ENCODE measurements at places on chromosomes 12 and 14. TPM values are rescaled to one million over a fixed set of nuclear protein-coding genes. Genes with fewer than 3 reads are reported as not detected.

- no peak for ATAC-seq
These were observed 4.9 kb downstream of the B4GALNT3 start for GRCh38 chr12:464484-465267.

DNA sequence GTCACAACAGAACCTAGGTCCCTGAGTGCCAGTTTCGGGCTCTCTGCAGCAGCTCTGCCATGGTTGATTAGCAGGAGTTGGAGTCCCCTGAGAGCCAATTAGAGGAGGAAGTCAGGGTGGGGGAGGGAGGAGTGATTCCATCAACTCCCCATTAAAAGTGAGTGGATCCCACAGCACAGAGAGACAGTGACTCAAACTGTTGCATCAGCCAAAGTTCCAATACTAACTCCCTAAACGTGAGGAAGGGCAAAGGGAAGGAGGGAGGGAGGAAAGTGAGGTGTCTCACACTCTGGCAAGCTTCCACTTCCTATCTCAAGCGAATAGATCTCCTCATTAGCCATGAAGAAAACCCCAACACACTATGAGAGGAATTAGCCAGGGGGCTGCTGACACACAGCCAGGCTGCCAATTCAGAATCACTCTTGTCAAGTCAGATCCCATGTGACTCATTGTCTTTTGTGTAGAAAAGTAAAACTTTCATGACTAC, 23.6 kb downstream of the OR11H4 start:
- peak; percentile 69 for ATAC-seq

DNA sequence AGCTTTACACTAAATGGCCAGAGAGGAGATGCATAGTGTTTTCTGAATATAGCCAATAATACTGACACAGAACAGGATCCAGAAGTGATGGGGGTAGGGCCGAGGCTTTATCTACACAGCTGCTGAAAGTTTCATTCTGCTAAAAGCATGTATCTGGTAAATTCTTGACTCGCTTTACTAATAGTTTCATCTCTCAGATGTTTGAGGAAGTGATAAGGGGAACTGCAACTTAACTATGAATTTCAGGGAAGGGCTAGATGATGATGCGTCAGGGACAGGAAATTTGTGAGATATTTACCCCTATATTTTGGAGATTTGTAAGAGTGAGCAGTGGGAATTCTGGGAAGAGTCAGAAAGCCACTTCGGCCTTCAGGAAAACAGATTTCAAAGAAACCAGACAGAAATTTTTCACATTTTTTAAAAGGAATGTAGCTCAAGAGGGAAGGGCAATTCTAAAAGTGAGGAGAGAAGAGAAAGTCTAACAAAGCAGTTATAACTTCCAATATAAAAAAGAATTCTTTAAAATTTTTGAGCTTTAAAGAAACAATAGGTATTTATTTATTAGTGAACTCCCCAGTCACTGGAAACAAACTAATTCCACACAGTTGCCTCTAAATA, 243.1 kb downstream of the BCAT1 start:
- ATAC-seq: no peak

PMEL gene
- total RNA-seq: 0.52 TPM

DNA sequence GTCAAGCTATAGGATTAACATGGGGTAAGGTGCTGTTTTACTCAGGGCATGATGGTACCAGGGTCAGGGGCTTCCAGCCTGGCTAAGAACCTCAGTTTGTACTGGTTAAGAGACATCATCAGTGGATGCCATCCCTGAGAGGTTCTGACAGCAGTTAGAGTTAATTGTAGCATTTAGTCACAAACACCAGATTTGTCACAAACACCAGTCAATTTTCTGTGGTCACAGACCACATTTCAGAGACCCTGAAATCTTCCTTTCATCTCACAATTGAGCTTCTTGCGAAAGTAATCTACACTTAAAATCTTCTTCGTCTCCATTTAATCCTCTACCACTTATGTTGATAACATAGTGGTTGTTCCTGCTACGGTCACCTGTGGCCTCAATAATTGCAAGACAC, 143.0 kb upstream of the EGLN3 start:
- no peak for ATAC-seq

DNA sequence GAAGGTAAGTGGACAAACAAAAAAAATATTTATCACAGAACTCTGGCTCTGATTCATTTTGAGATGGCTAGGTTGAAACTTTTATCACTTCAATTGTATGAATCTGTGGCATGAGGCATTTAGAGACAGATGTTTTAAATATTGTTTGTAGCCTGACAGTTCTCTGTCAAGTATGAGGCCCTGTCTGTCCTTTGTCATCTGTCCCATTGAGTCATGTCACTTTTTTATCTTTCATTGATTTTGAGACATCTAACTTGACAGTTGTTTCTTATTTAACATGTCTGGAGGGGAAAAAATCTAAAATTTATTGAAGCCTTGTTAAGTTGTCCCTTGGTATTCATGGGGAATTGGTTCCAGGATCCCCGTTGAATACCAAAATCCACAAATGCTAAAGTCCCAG, 829.5 kb downstream of the FSCB start:
- ATAC-seq: no peak

DNA sequence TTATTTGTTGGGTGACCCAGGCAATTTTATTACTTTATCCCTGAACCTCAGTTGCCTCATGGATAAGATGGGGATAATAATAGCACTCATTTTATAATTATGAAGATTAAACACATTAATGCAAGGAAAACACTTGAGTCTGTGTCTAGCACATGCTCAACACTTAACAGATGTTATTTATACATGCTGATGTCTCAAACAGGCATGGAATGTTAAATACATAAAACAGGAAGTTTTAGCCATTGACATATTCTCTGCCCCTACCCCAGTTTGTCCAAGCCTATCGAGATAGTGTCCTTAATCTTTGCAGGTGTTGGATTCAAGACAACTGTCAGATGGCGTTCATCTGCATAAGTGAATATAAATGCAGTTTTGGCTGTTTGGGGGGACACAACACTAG, 109.8 kb downstream of the SCAF11 start:
- ATAC-seq: no peak

DNA sequence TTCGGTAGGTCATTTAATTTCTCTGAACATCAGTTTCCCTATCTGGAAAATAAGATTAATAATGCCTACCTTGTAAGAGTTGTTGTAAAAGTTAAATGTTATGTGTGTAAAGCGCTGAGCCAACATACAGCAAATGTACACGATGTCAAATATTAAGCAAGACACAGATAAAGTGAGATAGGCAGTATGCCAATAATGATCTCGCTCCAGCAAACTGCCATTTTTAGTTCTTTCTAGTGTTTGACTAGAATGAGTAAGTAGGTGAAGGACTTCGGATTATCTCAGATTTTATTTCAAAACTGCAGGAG, 840 bp downstream of the DHRS7 start:
- no peak for ATAC-seq

ADCY4 gene
- total RNA-seq: 4.5 TPM

DNA sequence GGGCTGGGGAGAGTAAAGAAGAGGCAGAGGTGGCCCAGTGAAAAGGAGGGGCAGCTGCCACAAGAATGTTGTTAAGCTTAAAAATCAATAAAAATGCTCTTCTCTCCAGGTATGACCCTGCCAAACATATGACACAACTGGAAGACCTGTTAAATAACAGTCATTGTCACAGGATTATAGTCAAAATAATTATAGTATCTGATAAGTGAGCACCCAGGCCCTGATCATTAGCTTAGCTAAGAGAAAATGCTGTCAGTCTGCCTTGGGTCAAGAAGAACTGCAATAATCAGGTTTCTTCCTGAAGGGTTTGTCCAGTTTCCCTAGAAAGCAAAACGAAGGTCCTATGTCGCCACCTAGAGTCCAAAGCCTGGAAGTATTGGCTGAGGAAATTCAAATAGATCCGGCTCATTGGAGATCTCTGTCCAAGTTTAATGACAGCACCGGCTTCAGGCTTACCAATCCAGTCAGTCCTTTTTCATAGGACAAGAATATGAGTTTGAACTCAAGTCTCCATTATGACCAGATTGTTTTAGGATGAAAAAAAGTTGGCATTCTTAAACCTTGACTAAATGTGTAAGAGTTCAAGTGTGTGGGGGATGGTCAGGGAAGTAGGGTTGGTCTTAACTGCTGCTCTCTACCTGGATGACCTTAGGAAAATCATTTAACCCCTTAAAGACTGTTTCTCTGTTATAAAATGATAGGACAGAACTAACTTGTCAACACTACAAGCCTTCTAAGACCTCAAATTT, 22.5 kb upstream of the NKX2-8 start:
- peak; percentile 76 for ATAC-seq

TCL1B gene
- not detected for total RNA-seq

CHGA gene
- 0.08 TPM for total RNA-seq

DNA sequence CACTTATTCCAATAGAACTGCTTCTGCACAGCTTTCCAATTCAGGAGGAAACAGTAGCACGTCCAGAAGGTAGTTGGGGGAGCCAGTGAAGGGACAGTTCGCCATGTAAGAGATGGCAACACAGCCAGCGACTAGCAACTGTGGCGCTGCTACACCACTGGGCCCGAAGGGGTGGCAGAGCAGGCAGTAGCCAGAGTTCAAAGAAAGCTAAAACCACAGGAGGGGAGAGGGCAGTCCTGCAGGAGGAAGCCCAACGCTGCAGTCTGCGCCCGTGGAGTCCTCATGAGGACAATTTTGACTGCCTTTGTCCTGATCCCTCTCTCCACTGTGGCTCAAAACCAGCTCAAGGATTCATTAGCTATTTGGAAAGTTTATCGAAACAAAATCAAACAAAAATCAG, 591.2 kb downstream of the VRK1 start:
- no peak for ATAC-seq
